ENCODE measurements at places on chromosomes 3 and 15.

- DNase-seq: no peak
Measured at GRCh38 chr15:77167406-77167805, 96.5 kb upstream of the TSPAN3 start.

DNA sequence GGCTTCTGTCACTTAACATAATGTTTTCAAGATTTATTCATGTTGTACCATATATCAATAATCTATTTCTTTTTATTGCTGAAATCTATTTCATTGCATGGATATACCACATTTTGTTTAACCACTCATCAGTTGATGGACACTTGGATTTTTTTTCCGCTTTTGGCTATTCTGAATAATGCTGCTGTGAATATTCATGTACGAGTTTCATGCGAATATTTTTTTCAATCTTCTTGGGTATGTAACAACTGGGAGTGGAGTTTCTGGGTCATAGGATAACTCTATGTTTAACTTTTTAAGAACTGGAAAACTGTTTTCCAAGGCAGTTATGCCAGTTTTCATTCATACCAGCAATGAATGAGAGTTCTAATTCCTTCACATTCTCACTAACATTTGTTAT lies 21.7 kb upstream of the GPR160 start:
- no peak for DNase-seq

DNA sequence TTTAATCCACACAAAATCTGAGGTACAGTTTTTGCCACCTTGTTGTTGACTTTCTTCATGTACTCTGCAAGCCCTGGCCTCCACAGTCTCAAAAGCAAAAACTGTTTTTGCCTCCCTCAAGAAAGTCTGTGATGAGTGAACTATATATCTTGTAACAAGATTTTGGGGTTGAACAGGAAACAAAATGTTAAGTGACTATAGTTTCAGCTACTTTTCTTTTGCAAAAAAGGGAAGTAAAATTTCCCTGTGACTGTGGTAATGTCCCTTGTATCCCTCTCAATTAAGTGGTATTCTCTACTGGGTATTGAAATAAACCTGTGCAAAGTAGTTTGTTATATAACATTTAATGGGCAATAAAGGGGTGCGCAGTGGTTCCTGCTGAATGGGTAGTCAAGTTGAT lies 21.3 kb upstream of the SCAANT1 start:
- no peak for DNase-seq

GRCh38 chr3:150783920-150784746 lies 21.2 kb upstream of the SIAH2 start:
- no peak for DNase-seq

DNA sequence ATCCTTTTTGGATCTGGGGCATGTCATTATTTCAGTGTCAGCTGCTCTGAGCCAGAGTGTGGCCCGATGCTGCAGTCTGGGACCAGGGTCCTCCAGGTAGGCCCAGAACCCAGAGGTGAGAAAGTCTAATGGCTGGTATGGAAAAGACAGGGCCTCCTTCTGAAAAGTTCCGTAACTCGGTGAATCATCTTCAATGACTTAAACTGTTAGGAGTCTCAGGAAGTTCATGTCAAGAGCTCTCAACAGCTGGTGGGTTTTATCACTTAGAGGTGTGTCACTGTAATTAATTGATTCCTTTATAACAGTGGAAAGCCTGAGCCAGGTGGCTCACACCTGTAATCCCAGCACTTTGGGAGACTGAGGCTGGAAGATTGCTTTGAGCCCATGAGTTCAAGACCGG lies 28.5 kb upstream of the PDE8A start:
- DNase-seq: no peak

DNA sequence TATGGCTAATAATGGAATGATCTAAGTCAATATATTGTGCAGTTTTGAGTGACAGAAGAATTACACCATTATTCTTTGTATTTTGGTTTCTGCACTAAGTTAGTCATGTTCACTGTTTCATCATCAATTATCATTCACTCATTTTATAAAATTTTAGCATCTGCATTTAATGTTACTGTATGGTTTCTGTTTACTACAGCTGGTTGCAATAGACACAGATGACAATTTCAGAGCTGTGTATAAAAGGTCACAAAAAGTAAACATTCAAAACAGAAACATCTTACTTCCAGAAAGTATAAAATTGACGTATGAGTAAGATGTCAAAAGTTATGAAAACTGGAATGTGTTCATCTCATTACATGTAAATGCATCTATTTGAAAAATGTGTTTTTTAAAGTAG lies 111.1 kb upstream of the GBE1 start:
- DNase-seq: no peak

DNA sequence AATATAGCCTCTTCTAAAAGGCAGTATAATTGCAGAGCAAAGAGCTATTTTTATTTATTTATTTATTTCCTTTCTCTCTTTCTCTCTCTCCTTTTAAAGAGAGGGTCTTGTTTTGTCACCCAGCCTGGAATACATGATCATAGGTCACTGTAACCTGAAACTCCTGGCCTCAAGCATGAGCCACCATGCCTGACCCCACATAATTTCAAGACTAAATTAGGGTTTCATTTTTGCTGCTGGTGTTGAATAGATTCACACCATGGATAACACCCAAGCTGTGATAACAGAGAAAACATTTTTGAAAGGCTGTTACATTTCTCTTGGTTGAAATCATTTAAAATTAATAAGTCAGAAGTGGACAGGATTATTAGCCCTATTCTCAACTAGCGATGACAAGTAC lies 131.6 kb downstream of the LEKR1 start:
- DNase-seq: no peak

- DNase-seq: no peak
Measured at GRCh38 chr15:91192285-91192684, 92.2 kb downstream of the SV2B start.

DNA sequence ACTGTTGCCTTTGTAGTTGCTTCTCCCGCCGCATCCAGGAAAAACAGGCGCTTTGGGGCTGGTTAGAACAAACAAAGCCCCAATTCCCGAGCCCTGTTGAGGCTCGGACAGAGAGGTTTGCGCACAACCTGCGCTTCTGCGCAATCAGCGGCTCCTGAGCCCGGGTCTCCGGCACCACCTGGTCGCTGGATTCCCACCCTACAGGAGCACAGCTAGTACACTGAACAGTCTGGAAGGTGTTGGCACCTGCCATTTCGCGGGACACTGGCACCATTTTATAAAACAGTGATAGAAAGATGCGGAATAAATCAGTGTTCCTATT lies 13.8 kb downstream of the ZIC4 start:
- DNase-seq: no peak

- no peak for DNase-seq
Measured at GRCh38 chr3:106366352-106366751, 497.5 kb upstream of the CBLB start.

GRCh38 chr3:172853921-172854666 lies 103.6 kb downstream of the ECT2 start:
- DNase-seq: no peak

GRCh38 chr3:184460276-184460675 lies 80.4 kb downstream of the CHRD start:
- DNase-seq: no peak

DNA sequence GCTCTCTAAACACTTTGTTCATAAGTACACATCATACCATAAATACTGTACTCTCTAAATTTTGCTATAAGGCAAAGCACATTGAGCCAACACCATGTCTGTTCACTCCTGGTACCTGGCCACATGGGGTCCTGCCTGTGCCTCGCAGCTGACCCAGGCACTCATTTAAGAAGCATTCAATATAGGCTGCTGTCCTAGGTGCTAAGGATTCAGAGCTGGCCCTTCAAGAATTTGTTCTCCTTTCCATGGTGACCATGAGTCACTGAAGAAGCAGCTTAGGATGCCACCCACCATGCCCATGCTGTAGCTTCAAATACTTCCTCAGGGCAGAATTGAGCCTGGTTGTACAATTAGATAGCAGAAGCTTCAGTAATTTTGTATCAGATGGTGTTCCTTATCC lies 119.2 kb upstream of the ZBED2 start:
- DNase-seq: no peak

DNA sequence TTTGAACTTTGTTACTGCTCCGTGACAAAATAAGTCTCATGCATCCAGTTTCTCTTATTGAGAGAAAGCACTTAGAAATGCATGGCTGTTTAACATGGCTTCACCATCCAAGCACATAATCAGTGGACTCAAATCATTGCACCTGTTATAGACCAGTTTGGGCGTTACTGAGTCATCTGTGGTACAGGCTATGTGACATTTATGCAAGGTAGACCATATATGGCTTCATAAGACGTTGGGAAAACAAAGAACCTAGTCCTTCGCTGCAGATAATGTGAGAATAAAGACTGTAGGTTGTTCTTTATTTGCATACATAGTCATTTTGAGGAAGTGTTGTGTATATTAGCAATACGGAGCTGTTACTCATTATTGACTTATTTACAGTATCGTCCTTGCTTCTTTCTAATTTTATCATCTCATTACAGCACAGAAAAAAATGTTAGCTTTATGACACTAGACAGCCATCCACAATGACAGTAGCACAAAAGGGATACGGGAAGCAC lies 374.7 kb downstream of the IL5RA start:
- no peak for DNase-seq

GRCh38 chr15:63517202-63517601 lies 12.8 kb downstream of the USP3 start:
- DNase-seq: no peak

DNA sequence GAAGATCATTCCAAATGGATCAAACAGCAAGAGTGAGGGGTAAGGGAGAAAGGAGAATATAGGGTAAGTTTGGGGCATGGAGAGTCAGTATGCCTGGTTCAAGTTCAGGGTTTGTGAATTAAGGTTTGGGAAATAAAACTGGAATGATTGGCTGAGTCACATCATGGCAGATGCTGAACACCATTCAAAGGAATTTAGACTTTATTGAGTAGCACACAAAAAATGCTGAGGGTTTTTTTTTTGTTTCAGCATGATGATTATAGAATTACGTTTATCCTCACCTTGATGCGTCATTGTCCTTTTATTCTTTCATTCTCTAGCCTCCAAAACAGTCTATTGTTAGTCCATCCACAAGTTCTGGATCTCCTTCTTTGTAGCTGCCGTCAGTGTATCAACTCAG lies 220.0 kb upstream of the UMPS start:
- DNase-seq: no peak

- DNase-seq: no peak
Measured at GRCh38 chr15:40543631-40544294, 21.1 kb downstream of the CCDC32 start.

- no peak for DNase-seq
Measured at GRCh38 chr3:182397164-182397563, 396.1 kb upstream of the ATP11B start.

GRCh38 chr15:47951781-47952180 lies 169.0 kb upstream of the SLC24A5 start:
- DNase-seq: no peak

GRCh38 chr15:23645371-23646164 lies 2.1 kb downstream of the MAGEL2 start:
- no peak for DNase-seq

DNA sequence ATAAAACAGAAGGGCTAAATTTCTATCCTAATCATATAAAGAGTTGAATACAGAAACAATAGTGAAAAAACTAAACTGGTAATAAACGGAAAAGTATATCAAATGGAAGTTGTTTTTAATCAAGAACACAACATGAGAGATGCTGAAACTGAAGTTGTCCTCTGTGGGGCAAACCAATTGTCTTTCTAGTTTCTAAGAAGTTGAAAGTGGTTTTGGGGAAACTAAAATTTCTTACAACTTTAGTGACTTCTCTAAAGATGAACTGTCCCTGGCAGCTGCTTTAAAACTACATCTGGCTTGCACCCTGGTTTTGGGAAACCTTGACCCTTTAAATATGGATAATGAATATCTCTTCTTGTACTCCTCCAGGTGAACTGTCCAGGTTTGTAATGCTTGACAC lies 155.6 kb downstream of the ADAM10 start:
- DNase-seq: no peak

- DNase-seq: no peak
Measured at GRCh38 chr3:158108445-158108985, 1.4 kb upstream of the RSRC1 start.

DNA sequence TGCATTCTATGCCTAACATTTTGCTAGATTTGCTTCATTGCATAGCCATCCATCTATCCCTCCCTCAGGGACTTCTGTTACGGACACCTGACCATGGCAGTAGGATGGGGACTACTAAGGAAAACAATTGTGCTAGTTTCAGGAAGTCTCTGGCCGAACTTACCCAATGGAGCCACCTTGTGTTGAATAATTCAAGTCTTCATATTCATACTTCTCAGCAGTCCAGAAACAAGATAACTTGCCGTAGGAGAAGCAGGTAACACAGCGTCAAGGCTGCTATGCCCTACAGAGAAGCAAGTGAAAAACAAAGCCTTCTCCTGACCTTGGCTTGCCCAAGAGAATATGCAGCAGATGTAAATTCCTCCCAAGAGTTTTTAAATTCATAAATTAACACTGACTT lies 685.3 kb downstream of the GRM7 start:
- DNase-seq: no peak

DNA sequence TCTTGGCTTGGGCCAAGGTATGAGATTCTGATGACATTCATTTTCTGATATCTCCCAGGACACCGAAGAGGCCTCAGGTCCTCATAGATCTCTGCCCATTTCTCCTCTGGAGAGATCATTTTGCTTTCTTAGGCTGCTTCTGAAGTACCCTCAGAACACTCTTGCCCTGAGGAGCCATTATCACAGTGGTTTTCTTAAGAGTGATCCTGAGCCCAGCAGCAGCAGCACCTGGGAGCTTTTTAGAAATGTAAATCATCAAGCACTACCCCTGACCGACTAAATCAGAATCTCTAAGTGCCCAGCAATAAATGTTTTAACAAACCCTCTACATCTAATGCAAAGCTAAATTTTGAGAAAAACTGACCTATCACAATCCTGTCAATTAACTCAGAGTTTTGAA lies 40.6 kb upstream of the SLC9A9 start:
- DNase-seq: no peak

- no peak for DNase-seq
Measured at GRCh38 chr3:47612879-47613278, 34.2 kb upstream of the CSPG5 start.
